Stimulated activated CD8-positive, alpha-beta memory T cell treated with anti-CD3 and anti-CD28 coated beads, Interleukin-4, amount 100 ng/mL, for 4 hours (primary cell): ENCODE measurements at places on chromosomes 3 and 15.

- DNase-seq = no peak
These were observed 235.5 kb downstream of the OPA1 start for GRCh38 chr3:193828477-193828876.

DNA sequence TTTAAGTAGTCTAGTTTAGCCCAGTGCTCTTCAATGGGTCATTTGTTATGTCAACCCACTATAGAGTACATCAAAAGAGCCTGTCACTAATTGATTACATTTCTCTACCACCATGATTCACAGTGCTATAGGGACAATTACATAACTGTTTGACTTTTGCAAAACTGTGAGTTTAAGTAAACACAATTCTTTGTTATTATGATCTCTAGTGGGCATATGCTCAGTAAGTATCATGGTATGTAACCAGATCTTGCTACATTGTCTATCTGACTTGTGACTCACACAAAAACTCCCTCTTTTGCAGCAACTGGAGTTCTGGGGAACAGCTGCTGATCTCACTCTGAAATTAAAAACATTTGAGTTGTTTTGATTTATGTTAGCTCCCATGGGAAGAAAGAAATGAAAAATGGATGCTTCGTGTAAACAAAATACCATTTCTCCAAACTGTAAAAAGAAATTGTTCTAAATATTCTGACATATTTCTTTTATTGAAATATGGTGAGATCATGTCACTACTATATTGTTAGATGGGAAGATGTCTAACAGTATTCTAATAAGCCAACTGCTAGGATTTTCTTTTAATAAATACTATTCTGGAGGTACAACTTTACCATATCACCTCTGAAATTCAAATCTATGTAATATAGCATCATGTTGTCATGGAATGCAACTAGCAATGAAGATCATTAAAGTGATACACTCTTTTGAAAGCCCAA lies 470.4 kb downstream of the ROBO1 start:
- DNase-seq = no peak

GRCh38 chr3:19947549-19948225 lies 790 bp downstream of the RAB5A start:
- DNase-seq = peak; percentile 9

DNA sequence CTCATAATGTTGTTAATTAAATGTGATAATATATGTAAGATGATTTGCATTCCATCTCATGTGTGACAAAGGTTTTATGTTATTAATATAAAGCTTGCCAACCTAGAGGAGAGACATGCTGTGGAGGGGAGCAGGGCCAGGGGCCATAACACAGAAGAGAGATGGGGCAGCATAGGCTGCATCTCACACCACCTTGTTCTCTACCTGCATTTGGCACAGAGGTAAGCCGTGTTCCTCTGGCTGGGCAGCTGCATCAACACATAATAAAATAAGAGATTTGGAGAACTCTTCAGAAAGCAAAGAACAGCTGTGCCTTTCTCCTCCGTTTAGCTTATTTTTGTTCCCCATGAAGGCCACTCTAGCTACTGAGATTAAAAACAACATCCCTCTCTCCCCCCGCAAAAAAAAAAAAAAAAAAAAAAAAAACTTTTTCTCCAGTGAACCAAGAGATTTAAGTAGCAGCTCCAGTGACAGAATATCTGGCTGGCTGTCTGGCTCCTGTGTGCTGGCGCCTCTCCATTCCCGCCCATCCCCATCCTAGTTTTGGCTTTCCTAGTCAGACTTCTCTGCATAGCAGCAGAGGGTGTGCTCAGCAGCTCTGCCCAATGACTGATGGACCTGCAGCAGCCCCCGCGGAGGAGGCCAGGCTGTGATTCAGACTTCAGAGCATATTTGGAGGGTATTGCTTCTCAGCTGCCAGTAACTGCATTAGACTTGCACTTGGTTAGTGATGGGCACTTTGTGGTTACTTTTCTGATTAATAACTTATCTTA lies 52.2 kb upstream of the STXBP5L start:
- DNase-seq = no peak

- DNase-seq = no peak
These were observed 241.6 kb downstream of the ZPLD1 start for GRCh38 chr3:102676424-102676823.

DNA sequence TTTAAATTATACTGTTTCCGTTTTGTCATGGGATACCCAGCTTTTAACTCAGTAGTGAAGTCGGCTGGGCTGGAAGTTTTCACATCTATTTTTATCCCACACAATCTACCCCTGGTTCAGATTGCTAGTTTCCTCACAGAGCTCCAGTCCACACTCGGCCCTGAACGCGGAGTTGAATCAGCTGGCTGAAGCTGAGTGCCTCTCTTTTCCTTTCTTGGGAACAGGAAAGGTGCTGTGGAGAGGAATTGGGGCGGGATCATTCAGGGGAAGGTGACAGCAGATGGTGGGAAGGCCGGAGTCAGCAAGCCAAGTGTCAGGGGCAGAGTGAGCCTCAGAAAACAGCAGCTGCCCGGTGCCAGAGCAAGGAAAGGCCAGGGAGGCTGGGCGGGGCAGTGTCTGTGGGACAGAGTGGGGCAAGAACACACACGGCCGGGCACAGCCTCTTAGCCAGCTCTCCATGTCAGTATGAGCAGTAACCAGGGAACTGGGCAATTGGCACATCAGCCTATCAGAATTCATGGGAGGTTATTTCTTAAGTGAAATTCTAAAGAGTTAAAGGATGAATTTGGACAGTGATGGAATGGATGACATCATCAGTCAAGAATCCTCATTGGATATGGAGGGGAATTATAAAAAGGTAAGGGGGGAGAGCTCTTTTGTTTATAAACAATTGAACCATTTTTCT lies 135.7 kb upstream of the IL12A start:
- DNase-seq = no peak

GRCh38 chr3:37770938-37771918 lies 90.5 kb upstream of the CTDSPL start:
- no peak for DNase-seq

DNA sequence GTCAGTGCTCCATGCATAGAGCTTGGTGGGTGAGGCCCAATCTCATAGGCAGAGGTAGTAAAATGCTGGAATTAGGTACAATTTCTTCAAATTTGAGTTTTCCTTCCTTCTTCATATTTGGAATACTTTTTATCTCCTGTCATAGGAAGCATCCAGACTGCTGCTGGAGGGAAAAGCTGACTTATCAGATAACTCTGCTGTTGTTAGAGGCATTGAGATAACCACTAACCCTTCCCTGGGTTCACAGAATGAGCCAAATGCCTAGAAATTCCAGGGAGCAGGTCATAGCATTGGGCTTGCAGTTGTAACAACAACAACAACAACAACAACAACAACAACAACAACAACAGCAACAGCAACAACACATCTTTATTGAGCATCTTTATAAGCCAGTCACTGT lies 332.7 kb downstream of the PDCD6IP start:
- DNase-seq = no peak

DNA sequence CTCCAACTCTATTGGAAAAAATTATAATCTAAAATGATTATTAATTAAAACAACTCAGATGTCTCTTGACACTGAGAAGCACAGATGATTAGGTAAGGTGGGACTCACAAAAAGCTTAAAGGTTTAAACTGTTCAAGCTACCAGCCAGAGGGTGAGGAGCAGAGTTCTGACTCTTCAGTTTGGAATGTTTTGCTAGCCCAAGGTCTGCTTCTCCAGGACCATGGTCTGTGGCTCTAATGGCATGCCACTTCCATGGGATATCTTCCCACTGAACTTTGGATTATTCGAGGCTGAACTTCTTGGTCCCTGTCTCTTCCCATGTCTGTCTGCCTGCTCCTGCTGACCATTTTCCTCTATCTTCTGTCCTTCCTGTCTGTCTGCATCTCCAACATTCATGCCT lies 49.2 kb downstream of the CACNA2D3 start:
- DNase-seq = no peak

- DNase-seq = no peak
These were observed 21.3 kb downstream of the POC1A start for GRCh38 chr3:52132930-52133329.

DNA sequence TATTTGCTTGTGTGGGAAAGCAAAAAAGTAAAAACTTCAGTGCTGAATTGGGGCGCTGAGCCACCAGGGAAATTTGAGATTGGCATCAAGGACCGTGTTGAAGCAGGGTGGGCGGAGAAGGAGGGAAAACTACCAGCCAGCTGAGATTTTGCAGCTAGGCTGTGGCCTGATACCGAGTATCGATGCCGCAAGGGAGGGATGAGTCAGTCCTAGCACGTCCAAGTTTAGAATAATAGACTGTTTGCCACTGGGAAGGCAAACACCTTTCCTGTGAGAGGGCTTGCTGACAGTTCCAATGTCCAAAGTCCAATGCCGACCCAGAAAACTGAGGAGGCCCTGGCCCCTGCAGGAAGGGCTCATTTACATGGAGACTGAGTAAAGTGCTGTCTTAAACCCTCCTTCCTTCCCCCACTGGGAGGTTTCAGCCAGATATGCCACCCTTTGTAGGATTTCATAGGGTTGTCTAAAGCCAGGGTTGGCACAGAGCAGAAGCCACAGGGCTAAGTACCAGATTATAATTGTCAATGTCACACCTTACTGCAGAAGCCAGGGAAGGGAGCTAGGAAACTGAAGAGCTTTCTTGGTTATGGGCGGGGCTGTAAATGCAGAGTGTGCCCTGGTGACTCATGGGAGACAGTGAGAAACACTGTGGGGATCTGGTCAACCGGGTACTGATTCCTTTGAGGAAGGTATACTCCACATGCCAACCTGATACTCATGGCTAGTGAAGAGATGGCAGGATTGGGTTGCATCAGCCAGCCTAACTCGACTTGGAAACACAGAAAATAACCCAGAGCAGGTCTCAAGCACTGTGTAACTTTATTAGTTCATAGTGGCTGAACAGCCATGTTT lies 28.4 kb upstream of the PIK3CB start:
- no peak for DNase-seq

- no peak for DNase-seq
These were observed 127.3 kb upstream of the ROPN1 start for GRCh38 chr3:124119056-124119716.

DNA sequence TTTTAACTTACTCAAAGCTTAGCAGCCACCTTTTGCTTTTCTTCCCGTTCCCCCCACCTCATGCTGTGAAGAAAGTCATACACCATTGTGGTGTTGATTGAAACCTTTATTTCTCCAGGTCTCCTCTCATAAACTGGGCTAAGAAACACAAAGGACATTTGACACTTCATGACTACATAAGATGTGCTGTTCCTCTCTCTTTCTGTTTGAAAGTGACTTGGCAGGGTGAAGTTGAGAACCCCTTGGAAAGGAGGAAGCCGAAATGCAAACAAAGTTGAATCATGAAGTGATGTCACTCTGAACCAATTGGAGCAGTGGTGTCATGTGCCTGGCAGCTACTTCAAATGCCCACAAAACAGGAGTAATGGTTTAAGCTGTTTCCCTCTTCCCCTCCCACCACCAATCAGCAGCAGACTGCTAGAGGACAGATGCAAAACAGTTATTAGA lies 174.7 kb downstream of the IGF1R start:
- DNase-seq = no peak

DNA sequence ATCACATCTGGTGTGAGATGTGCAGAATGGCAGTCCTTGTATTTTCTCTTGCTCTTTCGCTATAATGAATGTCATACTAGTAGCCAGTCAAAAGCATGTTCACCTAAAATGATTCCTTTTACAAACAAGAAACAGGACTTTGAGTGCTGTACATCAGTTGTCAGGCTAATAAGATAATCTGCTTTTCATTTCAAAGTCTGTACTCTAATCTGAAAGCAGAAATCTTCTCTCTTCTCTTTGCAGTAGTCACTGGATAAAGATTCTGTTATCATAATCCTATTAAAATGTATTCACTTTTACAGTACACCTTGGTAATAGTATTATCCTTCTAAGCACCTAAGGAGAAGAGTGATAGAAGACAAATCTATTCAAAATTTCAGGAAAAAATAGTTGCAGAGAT lies 300.1 kb downstream of the MFSD1 start:
- no peak for DNase-seq

DNA sequence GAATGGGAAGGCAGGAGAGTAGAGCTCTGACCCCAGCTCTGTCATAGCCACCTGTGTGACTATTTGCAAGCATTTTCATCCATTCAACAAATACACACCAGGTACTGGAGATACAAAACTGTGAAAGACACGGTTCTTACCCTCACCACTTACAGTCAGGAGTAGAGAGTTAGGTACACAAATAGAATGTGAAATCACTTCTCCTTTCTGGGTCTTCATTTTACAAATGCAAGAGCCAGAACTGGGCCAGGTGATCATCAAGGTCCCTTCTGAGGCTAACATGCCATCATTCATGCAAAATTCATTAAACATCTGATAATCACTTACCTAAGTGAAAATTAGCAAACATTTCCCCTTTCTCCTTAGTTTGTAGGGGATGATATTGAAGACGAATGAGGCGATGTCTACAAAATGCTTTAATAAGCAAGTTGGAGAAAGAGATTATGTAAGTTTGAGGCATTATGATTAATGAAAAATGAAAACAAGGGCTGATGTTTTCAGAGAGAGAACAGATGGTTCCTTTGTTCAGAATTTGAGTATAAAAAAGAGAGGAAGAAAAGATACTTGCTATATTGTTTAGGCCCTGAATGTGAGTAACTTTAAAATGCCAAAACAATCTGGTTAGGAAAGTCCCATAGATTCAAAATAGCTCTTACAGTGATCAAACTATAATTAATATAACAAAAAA lies 88.6 kb downstream of the LPP start:
- DNase-seq = no peak

GRCh38 chr15:95932676-95933075 lies 397.8 kb upstream of the NR2F2 start:
- DNase-seq = no peak

GRCh38 chr3:145721815-145722214 lies 439.2 kb downstream of the PLOD2 start:
- DNase-seq = no peak

GRCh38 chr3:43195115-43195498 lies 89.2 kb upstream of the POMGNT2 start:
- DNase-seq = no peak

DNA sequence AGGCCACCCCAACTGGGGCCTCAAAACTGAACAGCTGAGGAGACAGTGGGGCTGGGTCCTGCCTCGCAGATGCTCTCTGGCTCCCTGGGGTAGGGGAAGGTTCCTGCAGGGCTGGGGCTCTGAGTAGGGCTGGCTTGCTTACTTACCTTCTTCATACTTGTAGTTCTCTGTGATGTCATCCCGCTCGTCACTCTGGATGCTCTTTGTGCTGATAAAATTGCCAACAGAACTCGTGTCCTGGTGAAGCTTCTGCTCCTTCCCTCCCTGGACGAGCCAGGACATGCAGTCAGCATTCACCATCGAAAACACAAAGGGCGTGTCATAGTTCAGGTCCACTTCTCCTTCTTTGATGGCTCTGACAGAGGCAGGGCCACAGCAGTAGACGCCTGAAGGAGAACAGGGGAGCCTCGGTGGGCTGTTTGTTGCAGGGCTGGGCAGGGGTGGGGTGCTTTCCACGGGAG lies 17.9 kb upstream of the EPB42 start:
- no peak for DNase-seq

DNA sequence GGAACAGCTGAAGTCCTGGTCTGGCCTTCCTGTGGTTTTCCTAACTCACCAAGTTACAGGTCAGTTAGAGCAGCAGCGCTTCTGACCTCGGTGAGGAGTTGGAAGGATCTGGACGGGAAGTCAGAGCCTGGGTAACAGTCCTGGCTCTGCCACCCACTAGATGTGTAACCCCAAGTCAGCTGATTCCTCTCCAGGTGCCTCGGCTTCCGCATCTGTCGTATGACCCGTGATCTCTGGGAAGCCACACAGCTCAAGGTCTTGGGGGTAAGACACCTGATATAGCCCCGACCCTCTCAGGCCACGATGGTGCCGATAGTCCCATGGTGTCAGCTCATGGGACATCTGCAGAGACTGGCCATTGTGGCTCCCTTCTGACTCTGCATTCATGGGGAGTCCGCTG lies 8.3 kb upstream of the PIGZ start:
- no peak for DNase-seq
